ENCODE measurements at places on chromosomes 11 and 22.

DNA sequence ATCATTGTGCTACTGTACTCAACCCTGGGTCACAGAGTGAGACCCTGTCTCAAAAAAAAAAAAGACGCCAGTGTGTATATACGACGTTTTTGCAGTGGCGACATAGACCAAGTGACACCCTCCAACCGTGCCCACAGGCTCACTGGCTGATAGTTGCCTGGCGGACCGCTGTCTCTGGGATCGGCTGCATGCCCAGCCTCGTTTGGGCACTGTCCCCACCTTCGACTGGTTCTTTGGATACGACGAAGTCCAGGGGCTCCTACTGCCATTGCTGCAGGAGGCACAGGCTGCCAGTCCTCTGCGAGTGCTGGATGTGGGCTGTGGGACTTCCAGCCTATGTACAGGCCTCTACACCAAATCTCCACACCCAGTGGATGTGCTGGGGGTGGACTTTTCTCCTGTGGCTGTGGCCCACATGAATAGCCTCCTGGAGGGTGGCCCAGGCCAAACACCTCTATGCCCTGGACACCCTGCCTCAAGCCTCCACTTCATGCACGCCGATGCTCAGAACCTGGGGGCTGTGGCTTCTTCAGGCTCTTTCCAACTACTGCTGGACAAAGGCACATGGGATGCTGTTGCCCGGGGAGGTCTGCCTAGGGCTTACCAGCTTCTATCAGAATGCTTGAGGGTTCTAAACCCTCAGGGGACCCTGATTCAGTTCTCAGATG, 1.3 kb downstream of the CSKMT start:
- DNase-seq, result no peak

DNA sequence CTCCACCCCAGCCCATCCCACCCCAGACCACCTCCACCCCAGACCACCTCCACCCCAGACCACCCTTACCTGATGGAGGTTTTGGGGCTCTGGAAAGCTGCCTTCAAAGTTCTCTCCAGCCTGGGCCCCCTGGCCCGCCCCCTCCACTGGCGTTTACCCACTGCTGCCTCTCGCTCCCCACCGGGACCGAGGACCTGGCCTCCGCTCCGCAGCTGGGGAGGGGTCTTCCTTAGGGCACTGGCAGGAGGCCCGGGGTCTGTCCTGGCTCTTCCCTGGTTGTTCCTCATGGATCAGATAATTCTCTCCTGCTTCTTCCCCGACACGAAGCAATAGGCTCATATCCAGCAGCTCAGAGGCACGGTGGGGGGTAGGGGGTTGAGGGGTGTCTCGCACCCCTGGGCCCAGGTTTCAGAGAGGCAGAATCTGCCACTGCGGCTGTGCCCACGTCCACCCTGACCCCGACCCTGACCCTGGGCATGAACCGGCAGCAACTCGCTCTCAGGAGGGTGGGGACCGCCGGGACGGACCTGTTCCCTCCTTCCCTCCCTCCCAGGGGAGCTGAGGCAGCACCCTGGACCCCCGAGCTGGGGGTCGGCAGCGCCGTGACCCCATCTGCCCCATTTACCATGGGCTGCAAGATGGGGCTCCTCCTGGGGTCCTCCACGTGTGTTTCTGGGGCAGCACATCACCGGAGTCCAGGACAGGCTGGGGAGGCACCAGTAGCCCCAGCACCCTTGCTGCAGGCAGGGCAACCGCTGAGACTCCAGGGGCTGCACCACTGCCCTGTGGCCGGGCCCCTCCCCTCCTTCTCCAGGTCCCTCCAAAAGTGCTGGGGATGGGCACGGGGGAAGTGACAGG, 12.9 kb downstream of the KRTAP5-5 start:
- DNase-seq, result no peak

DNA sequence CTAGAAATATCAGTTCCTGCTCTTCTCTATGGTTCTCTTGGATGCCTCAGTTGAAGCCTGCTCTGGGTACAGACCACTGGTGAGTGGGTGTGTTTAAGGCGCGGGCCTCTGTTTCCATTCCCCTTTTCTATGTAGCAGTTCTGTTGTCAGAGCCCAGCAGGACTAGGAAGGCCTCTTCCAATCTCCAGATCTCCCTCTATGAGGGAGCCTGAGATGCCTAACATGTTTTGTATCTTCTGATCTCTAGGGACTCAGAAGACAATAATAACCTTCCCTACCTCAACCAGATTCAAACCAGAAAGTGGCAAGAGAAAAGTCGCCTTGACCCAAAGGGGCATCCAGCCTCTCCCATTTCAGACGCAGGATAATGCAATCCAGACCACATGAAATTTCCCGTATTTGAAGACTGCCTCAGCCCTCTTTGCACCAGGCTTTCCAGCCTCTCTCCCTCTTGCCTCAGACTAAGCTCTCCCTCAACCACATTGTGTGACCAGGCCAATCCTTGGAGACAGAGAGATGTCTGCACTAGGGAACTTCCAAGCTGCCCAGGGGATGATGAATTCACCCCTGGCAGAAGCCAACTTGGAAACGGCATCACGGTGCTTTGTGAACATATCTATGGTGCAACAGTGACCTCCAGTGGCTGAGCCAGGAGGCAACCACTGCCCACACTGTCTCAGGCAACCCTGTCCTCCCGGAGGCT, 150.1 kb upstream of the UBASH3B start:
- DNase-seq, result peak; percentile 89

DNA sequence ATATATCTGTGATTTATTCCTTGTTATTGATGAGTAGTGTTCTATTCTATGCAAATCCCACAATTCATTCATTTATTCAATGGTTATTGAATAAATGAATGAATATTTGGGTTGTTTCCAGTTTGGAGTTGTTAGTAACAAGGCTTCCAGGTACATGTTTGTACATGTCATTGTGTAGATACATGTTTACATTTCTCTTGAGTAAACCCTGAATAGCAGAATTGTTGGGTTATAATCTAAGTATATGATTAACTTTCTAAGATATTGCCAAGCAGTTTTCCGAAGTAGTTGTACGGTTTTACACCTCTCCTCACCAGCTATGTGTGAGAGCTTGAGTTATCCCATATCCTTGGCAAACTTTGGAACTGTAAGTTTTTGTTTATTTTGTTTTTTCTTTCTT, 18.5 kb upstream of the OR8G1 start:
- DNase-seq, result no peak

GRCh38 chr11:120651396-120651795, 139.8 kb downstream of the GRIK4 start:
- no peak for DNase-seq

GRCh38 chr11:107801641-107802040, 56.9 kb downstream of the SLC35F2 start:
- DNase-seq, result no peak

DNA sequence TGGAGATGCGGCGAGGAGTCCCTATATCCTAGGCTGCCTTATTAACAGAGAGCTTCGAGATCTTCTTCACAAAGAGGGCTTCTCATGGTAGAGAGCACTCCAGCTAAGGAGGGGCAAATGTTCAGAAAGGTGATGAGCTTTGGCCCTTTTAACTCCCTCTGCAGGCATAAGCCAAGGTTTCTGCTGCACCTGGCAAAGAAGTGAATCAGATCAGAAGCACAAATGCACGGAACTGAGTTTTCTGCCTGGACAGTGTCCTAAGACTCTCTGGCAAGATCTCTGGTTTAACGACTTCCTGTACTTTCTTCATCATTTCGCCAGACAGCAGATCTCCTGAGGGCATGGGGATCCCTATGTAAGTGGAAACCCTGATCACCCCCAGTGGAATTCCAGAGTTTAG, 37.2 kb downstream of the POU2AF3 start:
- no peak for DNase-seq

- DNase-seq, result no peak
These were observed 188.1 kb upstream of the PDGFD start for GRCh38 chr11:104352036-104352435.

- no peak for DNase-seq
These were observed 61.6 kb upstream of the PTPN5 start for GRCh38 chr11:18853086-18853720.

GRCh38 chr22:45420539-45420938, 7.0 kb downstream of the RIBC2 start:
- DNase-seq, result no peak

DNA sequence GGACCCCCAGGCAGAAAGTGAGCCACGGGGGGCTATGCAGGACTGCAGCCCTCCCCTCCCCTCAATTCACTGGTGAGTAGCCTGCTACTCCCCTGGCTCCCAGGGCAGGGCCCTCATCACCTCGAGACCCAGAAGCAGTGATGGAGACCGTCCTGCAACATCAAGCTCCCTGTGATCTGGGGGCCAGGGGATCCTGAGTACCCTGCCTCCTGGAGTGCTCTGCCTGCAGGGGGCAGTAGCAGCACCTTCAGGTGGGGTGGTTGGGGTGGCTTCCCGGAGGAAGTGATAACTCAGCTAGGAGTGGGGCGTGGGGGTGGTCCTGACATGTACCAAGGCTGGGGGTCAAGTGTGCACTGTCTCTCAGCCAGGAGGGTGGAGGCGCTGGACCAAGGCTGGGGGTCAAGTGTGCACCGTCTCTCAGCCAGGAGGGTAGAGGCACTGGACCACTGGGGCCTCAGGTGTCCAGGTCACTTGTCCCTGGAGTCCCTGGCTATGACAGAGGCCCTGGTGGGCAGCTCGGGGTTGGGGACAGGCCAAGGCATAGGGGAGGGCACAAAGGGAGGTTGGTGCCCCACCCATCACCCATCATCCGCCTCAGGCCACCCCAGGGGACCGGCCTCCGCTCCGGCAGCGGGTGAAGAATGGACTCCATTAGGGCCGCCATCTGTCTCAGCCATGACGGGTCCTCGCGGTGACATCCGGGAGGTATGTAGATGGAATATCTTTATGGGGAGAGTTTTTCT, 9.4 kb downstream of the RTN4R start:
- no peak for DNase-seq

DNA sequence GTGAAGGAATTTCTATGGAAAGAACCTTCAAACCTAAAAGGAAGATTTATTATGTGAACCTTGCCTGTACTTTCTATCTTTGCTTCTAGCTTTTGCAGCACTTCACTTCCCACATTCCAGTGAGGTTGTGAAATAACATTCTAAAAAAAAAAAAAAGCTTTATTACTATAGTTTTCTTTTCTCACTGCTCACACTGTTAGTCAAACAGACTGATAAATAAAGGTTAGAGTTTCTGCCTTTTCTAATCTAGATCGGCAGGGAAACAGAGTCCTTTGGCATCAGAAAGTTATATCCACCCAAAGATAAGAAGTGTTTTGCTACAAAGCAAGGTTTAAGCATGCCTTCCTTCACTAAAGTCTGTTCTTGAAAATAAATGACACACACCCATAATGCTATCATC, 2.8 kb downstream of the AAMDC start:
- no peak for DNase-seq

GRCh38 chr11:65496304-65497140, 2.3 kb upstream of the MALAT1 start:
- no peak for DNase-seq

DNA sequence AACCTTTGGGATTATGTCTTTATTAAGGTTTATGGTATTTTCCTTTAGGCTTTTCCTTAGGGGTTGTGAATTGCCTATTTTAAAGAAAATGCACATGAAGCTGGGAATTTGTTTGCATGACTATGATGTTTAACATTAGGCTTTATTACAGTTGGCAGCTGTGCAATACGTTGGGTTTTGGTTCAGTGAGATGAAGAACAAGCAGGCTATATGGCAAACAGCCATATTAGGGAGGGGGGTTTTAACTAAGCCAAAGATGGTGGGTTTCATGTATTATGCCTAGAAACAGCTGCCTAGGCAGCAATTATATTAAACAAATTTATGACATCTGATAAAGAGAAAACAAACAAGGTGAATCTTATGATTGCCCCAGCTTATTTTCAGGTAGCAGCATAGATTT, 880.8 kb downstream of the FAM181B start:
- DNase-seq, result no peak

GRCh38 chr11:116731097-116731761, 41.6 kb downstream of the BUD13 start:
- peak; percentile 71 for DNase-seq

- no peak for DNase-seq
These were observed 155.8 kb downstream of the CADM1 start for GRCh38 chr11:115348416-115348815.

- DNase-seq, result no peak
These were observed 32.9 kb upstream of the CLMP start for GRCh38 chr11:123227763-123228495.

DNA sequence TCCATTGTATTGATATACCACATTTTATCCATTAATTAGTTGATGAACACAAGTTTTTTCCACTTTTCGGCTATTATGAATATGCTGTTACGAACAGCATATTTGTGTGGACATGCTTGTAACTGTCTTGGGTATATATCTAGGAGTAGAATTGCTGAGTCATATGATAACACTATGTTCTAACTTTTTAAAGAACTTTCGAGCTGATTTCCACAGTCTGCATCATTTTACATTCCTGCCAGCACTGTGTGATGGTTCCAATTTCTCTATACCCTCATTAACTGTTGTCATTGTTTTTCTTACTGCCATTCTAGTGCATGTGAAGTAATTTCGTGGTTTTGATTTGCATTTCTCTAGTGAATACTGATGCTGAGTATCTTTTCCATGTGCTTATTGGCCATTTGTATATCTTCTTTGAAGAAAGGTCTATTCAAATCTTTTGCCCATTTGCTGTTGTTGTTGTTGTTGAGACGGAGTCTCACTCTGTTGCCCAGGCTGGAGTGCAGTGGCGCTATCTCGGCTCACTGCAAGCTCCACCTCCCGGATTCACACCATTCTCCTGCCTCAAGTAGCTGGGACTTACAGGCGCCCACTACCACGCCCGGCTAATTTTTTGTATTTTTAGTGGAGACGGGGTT, 7.4 kb upstream of the RCE1 start:
- no peak for DNase-seq

GRCh38 chr22:24067587-24068376, 56.7 kb downstream of the CABIN1 start:
- no peak for DNase-seq

GRCh38 chr11:125550780-125551179, 18.5 kb upstream of the EI24 start:
- DNase-seq, result no peak

DNA sequence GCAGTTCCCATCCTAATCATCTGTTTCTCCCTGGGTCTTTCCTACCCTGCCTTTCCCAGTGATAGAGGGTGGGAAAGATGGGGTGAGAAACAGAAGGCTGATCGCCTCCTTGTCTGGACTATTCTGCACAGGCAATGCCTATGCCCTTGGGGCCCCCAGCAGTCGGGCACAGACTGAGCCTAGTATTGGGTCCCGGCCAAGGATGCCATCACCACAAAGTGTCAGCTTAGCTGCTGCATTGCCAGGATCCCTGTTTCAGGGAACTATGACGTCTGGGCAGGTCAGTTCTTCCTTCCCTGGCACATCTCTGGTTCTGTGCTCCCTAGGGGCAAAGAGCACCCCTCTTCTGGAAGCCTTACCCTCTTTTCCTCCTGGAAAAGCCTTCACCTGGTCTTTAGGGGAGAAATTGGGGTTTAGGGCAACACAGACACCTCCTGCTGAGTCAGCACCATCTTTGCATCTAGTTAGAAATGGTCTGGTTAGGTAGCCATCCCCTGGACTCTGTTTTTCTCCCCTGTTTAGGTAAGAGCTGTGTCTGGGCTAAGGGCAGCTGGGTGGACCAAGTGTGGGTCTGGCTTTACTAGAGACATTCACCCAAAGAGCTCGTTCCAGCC, 2.1 kb downstream of the ADAMTS8 start:
- peak; percentile 37 for DNase-seq
